ENCODE measurements at places on chromosomes 4 and X.

DNA sequence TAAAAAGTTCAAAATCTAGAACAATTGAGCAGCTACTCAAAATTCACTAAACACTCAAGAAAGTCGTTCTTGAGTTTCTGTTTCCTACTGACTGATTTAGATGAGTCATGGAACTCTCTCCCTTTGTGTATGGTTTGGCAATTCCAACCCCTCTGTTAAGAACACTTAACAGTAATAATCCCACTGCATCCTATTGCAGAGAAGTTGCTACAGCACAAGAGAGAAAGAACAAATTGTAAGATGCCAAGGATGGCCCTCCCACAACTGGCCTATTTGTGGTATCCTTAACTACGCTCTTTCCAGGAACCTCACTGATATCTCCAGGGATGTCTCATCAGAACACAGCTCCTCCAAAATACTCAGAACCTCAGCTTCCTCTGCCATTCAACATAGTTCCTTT is 701.8 kb upstream of the TENM3 start:
- DNase-seq, result no peak

GRCh38 chr4:109959195-109959594 is 46.5 kb downstream of the EGF start:
- DNase-seq, result no peak

- DNase-seq, result no peak
Measured at GRCh38 chr4:16728111-16728510, 170.3 kb downstream of the LDB2 start.

- no peak for DNase-seq
Measured at GRCh38 chr4:139606103-139606502, 50.1 kb upstream of the SETD7 start.

DNA sequence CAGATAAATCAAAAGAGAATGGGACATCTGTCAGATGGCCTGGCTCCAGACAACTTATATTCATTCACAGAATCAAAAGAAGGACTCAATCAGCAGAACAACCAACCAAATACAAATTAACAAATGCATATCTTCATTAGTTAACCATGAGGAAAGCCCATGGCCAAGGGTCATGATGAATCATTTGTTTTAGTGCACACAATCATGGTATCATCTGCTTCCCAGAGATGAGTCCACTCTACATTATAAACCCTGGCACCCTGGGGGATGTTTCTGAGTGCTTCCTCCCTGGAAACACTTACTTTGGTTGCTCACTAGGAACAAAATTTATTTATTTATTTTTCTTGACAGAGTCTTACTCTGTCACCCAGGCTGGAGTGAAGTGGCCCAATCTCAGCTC is 453.3 kb upstream of the HS3ST1 start:
- DNase-seq, result no peak

DNA sequence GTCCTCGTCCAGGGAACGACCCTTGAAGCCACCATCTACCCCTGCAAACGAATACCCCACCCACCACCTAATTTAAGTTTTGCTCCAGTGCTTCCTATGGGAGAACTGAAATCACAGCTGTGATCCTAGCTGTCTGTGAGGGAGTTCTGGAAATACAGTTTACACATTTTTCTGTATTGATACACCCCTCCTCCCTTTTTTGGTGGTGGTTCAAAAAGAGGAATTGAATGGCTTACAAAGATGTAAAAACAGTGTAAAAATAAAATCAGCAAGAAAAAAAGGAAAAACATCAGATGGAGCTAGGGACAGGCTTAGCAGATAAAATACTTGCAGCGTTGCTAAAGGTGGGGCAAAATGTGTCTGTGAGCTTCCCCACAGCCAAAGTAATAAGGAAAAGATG is 86.6 kb downstream of the SORCS2 start:
- no peak for DNase-seq

DNA sequence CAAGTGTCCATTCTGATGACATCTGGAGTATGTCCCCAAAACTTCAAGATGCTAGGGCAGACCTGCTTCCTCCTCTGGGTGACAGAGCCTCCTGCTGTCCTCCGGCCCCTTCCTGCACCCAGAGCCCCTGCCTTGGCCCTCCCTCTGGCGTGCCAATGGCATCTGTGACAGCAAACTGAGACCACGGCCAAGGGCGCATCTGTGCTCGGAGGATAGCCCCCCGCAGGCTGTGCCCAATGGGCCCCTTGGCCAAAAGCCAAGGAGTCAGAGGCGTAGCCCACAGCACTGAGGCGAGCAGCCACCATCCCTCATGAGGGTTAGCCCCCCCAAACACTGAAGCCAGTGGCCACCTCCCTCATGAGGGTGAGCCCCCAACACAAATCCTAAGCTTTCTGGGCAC is 7.9 kb downstream of the LRPAP1 start:
- no peak for DNase-seq

- peak; percentile 34 for DNase-seq
Measured at GRCh38 chr4:87270144-87270543, 49.7 kb upstream of the KLHL8 start.

- no peak for DNase-seq
Measured at GRCh38 chrX:154059231-154059630, 38.3 kb downstream of the MECP2 start.

GRCh38 chr4:8614365-8615193 is 22.0 kb downstream of the CPZ start:
- no peak for DNase-seq

DNA sequence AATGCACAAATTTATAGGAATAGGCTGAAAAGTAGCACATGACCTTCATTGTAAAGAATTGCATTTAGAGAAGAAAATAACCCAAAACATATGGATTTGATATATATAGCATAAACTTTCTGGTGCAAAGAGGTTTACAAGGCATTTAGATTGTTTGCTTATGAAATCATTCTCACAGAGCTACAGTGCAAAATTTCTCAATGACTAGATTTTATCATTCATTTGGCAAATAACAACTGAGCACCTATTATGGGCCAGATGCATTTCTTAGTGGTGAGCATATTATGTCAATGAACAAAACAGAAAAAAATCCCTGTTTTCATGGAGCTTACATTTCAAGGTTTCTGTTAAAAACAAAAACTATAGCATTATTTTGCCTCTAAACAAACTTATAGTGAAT is 34.1 kb upstream of the TNIP3 start:
- DNase-seq, result no peak

DNA sequence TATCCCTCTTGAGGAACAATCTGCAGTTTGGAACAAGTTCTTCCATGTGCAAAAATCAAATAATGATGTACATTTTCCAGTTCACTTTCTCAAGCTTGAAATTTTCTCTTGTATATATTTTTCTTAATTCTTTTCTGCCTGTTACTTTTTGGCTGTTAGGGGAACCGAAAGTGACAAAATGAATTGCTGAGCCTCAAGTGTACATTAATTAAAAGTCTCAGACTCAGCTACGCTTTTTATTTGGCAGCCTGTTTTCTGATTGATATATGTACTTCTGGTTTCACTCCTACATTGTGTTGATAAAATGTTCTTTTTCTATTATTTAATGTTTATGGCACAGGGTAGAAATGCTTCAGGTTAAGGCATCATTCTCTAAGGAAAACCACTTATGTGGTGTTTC is 999.5 kb downstream of the PDHA2 start:
- no peak for DNase-seq

GRCh38 chrX:137926090-137926489 is 360.2 kb downstream of the ZIC3 start:
- no peak for DNase-seq

- DNase-seq, result peak; percentile 5
Measured at GRCh38 chrX:47483306-47484268, 565 bp upstream of the ZNF41 start.

DNA sequence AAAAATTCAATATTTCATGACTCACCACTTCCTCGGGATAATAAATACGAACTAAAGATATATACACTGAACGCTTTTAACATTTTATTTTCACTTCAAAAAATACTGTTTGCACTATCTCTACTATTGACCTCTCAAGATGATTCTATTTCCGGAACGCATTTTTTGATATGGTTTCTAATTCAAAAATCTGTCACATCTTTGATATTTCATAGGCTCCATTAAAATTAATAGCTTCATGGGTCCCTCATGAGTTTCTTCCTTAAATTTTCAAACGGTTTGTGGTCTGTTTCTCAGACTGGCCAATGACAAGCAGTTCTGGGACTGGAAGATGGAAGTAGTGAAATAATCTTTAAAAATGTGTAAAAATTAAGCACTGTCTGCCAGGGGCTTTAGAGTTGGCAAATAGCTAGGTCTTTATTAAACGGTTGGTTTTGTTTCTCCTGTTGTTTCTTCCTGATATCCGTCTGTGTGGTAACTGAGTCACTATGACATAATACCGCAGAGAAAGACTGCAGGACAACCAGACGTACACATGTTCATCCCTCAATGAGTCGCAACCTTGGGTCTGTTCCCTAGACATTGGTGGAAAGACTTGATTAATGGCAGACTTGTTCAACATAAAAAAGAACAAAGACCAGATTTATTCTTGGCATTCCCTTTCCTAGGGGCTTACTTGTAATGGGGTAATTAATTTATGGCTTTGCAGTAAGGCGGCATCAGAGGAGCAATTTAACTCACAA is 133.8 kb downstream of the PALLD start:
- peak; percentile 58 for DNase-seq

DNA sequence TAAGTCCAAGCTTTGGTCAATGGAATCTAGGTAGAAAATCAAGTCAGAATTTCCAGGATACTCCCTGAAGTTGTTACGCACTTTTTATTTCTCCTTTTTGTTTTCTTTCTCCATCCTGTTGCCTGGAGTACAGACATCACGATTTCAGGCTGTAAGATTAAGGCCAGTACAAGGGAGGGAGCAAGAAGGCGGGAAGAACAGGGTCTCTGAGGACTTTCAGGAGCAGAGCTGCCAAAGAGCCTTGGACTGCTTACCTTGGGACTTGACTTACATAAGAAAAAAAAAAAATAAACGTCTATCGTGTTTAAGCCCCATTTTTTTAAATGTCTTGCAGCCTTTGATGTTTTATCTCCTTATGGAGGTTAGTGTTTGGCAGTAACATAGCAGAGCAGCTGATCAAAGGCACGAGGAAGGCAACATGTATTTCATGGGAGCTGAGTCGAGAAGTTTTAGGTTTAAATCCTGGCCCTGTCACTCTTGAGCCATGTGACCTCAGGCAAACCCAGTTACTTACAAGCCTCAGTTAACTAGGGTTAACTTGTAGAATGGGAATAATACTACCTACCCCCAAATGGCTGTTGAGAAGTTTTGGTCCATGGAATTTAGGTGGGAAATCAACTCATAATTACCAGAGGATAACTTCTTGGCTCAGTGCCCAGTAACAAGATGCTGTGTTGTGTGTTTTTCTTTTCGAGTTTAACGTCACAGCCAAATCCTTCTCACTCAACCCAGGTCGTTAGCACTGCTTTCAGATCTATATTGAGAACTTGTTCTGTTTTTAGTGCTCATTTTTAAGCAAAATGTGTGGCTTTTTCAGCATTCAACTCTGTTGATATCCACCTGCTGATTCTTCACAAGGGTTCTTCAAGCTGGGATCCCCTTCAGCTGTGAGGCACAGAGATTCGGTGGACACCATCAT is 106.8 kb downstream of the CLNK start:
- DNase-seq, result no peak

GRCh38 chr4:102387552-102388150 is 42.4 kb upstream of the SLC39A8 start:
- no peak for DNase-seq

- DNase-seq, result no peak
Measured at GRCh38 chr4:3062471-3062870, 11.9 kb downstream of the HTT-AS start.

DNA sequence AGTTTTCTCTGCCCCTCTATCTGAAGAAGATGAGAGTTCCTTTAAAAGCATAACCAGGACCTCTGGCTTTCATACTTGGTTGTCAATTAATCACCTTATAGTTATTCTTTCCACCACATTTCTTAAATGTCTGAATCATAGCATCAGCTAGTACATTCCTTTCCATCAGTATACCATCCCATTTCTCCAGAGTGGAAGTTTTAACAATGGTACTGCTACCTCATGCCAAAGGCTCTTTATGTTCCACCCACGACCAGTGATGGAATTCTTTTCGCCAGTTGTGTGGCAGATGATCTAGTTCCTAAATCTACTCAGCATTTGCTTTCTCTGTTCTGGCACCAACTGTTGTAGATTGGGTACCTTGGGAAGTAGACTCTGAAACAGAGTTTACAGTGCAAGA is 379.8 kb downstream of the ZNF674 start:
- peak; percentile 27 for DNase-seq

- no peak for DNase-seq
Measured at GRCh38 chr4:48470570-48470969, 12.6 kb upstream of the SLC10A4 start.

DNA sequence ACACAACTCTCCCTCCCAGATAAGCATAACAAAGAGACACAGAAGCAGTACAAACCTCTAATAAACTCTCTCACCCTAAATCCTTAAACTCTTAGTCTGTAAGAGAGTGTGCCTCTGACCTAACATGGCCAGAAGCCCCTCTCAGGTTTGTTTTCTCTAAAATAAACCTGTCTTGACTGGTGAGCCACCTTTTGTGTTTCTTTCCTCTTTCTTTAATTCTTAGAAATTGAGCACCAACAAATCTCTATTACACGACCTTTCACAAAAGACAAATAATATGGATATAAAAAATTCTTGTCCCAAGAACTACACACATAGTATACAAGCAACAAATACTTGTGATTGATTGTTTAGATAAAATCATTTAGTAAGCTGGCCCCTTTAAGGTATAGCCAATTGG is 573.7 kb downstream of the EPHA5 start:
- no peak for DNase-seq

DNA sequence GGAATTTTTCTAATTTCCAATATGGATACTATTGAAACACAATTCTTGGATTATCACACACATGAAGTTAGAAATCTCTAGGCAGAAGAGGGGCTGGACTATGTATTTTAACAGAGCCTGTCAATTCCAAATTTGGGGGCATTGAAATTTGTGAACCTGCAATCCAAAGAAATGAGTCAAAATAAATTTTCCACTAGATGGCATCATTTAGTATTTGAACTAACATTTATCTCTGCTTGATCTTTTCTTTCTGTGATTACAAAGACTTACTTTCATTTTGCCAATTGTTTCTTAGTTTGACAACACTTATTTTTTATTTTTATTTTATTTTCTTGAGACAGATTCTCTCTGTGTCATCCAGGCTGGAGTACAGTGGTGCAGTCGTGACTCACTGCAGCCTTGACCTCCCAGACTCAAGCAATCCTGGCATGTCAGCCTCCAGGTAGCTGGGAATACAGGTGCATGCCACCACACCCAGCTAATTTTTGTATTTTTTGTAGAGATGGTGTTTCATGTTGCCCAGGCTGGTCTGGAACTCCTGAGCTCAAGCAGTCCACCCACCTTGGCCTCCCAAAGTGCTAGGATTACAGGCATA is 2.7 kb upstream of the PYURF start:
- DNase-seq, result peak; percentile 23

DNA sequence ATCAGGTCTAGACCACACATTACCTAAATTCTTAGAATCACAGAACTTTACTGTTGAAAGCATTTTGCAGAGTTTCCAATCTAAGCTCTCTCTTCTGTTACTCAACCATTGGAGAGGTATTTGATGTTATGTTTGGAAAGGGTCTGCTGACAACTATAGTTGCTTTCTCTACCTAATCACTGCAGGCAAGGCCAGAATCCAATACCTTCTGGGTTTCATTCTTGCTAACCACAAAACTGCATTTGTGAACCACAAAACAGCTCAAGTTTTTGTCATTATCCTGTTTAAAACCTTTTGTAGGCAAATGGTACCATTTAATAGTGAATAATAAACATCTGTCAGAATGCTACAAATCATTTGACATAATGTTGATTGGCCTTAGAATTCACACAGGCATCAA is 380.1 kb downstream of the GASK1B start:
- DNase-seq, result no peak

- no peak for DNase-seq
Measured at GRCh38 chr4:122617597-122618593, 3.0 kb downstream of the IL21 start.

GRCh38 chr4:152327606-152328453 is 208.1 kb downstream of the FBXW7 start:
- no peak for DNase-seq

All from HCEC 1CT (cell line).